Stimulated activated CD8-positive, alpha-beta memory T cell treated with anti-CD3 and anti-CD28 coated beads, Interleukin-15, amount 100 ng/mL, for 4 hours (primary cell): ENCODE measurements at places on chromosomes 3 and 15.

DNA sequence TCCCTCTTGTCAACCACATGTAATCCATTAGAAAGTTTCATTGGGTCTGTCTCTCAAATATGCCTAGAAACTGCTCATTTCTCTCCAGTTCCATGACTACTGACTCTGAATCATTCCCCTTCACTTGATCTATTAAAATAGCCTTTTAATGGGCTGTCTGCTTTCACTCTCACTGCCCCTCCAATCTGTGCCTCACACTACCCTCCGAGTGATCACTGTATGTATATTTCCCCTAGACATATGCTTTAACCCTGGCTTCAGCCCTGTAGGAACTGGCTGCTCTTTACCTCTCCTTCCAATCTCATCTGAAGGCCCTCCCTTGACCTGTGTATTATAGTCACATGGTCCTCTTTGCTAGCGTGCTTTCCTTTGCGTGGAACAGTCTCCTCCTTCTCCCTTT lies 282.8 kb upstream of the ADAMTS9 start:
- DNase-seq: no peak

- DNase-seq: no peak
Measured at GRCh38 chr3:166554023-166554422, 716.8 kb upstream of the BCHE start.

- DNase-seq: no peak
Measured at GRCh38 chr3:186219211-186219638, 110.3 kb upstream of the ETV5 start.

- no peak for DNase-seq
Measured at GRCh38 chr3:197700095-197700494, 36.6 kb downstream of the RUBCN start.

GRCh38 chr15:82072926-82073537 lies 27.2 kb upstream of the MEX3B start:
- no peak for DNase-seq

DNA sequence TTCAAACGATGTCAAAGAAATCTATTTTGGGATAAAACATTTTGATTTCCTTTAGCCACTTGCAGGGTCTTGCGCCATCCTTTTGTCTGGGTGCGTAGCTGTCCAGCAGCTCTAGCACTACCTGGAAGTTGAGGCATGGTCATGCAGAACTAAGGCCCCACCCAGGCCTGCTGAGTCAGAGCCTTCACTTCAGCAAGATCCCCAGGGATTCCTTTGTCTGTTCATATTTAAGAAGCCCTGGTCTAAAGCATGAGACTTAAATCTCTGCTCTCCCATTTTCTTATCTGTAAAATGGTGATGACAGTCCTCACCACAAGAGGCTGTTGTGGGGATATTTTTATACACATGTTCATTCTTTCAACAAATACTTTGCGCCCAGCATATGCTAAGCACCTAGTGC lies 99.0 kb upstream of the CTDSPL start:
- DNase-seq: no peak

- DNase-seq: no peak
Measured at GRCh38 chr3:97010881-97011657, 196.7 kb downstream of the EPHA6 start.

- no peak for DNase-seq
Measured at GRCh38 chr3:129836381-129837064, 57.0 kb downstream of the TMCC1 start.

DNA sequence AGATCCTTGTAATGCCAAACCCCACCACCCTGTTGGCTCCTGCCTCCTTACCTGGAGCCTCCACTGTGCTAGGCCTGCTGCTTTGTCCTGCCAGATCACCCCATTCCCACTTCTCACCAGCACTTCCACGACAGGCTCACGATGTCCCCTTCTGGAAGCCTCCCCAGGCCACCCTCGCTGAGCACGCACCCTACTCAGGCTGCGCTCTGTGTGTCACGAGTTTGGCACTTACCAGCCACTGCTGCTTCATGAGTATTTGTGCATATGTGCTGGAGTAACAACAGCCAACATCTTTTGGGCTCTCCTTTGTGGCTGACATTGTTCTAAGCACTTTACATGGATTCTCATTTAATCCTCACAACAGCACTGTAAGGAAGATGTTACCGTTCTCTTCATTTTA lies 58.1 kb downstream of the PDIA5 start:
- no peak for DNase-seq

DNA sequence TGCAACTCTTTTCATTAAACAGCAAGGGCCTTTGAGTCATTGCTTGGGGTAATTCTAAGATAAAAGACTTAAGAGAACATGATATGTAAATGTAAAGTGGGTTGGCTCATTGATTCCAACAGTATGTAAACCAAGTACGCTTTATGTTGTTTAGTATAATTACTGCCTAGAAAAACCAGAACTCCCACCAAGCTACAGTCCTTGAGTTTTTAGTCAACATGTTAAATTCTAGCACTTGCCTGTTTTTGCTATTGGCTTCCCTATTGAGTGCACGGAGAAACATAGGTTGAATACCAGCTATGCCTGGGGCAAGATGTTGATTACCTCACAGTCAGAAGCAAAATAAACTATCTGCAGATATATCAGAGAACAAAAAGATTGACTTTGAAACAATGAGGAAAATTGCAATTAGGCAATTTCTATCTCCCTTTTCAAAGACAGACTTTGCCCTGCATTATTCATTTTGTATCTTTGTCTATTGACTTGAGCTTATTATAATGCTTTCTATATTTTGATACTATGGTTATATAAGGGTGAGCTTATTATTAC lies 179.3 kb downstream of the ZPLD1 start:
- no peak for DNase-seq

DNA sequence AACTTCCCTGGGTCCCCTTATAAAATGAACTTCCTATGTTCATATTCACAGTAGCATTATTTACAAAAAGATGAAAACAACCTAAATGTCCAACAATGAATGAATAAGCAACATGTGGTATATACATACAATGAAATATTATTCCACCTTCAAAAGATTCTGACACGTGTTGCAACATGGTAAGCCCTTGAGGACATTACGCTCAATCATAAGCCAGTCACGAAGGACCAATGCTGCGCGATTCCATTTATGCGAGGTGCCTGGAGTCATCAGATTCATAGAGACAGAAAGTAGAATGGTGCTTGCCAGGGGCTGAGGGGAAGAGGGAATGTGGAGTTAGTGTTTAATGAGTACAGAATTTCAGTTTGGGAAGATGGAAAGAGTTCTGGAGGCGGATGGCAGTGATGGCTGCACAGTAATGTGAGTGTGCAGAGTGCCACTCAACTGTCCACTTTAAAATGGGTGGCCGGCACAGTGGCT lies 88.8 kb upstream of the ALDH1A3 start:
- no peak for DNase-seq

DNA sequence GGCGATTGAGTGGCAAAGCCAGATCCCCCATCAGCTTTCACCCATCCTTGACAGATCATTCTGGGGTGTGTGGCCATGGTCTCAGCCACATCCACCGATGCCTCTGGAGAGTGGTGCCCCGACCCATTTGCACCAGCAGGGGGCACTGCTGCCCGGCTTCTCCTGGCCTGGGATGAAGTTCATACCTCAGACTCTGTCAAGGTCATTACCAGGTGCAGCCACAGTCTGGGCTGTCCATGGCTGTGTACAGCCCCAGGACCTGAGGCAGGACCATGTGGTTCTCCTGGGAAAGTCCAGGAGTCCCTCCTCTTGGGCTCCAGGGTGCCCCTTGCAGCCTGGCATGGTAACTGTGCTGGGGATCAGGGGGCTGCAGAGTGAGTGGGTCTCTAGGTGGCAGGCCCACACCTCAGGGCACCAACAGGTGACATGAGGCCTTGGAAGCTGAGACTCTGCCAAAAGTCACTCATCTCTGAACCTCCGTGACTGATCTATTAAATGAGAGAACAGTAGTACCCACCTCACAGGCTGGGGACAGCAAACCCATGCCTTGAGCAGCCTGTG lies 67.2 kb downstream of the CACNA2D2 start:
- DNase-seq: peak; percentile 43

- no peak for DNase-seq
Measured at GRCh38 chr3:10371167-10371566, 50.3 kb upstream of the SEC13 start.

DNA sequence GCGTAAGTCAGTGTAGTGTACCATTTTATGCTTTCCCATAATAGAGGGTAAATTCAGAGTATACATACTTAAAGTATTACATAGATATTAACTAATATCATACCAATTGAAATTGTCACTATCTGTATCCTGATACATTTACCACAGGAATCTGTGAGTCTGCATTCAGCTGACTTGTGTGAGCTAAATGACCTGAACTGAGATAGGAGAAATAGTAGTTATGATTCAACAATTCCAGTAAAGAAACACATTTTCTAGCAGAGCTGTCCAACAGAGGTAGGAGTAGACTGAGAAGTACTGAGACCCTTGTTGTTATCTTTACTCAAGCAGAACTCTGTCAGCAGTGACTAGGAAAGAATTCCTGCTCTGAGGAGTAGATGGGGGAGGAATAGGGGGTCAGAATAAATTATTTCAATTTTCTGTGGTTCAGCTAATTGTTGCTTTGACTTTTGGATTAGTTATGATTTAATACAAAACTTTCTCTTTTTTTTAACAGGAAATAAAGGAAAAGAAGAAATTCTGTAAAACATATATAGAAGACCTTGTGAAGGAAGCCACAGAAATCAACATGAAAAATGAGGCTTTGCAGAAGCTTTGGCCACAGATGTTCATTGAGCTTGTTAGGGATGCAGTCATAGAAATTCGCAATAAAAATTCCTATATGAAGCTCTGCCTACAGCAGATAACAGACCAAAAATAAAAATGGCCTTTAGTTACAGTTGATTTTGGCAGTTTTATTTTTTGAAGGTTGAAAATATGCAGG lies 66.2 kb upstream of the THSD4 start:
- no peak for DNase-seq

DNA sequence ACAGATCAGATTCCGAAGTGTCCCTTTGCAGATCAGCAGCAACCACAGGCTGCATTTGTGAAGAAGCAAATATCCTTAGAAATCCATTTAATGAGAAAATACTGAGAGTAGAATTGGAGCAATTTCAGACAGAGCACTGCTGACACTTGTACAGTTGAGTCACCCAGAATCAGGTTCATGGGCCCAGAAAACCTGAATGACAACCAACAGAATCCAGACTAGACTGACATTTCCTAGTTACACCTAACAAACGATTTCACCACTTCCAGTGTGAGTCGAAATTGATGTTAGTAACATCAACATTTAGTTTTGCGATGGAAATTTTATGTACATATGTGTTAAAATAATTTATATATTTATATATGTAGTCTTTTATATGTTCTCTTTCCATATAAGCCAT lies 16.8 kb downstream of the GABRR3 start:
- no peak for DNase-seq

- no peak for DNase-seq
Measured at GRCh38 chr3:169128579-169128978, 534.9 kb downstream of the MECOM start.

GRCh38 chr3:113185194-113185835 lies 26.0 kb upstream of the BOC start:
- no peak for DNase-seq

- no peak for DNase-seq
Measured at GRCh38 chr15:41024885-41025284, 71.6 kb downstream of the CHAC1 start.

DNA sequence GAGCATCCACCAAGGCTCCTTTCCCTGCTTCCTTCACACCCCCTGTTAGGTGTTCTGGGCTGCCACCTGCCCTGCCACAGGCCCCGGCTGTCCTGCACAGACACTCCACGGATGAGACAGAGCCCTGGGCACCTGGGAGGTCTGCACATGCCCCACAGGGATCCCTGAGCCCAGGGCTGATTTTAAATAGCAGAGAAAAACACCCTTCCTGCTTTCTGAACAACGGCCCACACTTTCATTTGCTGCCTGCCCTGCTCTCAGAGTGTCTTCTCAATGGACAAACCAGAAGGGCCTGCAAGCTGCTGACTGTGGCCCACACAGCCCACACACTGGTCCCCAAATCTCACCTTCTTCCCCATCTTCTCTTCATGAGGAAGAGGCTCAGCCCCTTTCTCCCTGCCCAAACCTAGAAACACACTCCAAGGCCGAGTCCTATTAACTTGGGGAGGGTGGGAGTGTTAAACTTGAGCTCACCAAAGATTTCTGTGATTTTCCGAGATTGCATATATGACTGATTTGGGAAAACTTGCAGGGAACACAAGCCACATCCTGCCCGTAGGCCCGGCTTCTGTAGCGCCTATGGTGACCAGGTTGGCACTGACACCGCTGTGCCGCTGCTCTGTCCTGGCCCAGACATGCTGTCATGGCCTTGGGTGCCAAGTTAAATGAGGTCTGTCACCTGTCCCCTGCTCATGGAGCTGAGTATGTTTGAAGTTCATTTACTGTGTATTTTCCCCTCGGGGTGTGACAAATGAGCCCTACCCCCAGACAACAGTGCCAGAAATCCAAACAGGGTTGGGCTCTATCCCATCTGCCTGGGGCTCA lies 47.2 kb upstream of the KLF13 start:
- no peak for DNase-seq

- no peak for DNase-seq
Measured at GRCh38 chr15:59548501-59549226, 62.9 kb upstream of the GCNT3 start.

- no peak for DNase-seq
Measured at GRCh38 chr3:6089780-6090179, 771.1 kb upstream of the GRM7 start.

DNA sequence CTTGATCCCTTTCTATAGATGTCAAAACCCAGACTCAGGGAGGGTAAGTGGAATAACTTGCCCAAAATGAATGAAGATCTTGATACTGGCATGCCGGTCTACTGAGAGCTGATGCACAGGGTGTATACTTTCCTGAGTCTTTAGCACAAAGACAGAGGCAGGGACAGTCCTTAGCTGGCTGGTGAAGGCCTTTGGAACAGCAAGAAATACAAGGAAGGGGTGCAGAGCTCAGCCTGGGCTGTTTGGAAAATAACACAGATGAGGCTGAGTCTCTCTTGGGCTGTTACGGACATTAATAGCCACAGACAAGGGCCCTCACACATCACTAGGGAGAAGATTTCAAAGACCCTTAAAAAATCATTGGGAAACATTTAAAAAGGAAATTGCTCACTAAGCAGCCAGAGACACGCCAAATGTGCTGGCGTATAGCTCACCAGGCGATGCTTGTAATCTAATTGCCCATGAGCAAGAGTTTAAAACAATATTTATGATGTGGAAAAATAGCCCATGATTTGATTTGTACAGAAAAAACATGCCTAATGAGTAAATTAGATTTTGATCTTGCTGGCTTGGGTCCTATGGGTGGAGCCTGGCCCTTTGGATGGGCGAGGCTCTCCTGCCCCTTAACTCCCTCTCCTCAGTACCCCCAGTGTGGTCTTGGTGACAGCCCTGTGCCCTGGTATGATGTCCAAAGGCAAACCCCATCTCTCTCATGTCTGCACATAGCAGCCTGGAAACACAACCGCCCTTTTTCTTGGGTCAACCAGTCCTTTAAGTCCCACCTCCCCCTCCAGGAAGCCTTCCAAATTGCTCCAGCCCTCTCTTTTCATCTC lies 81.8 kb upstream of the MRPS22 start:
- DNase-seq: no peak

GRCh38 chr3:104878395-104878794 lies 488.3 kb upstream of the ALCAM start:
- no peak for DNase-seq

- no peak for DNase-seq
Measured at GRCh38 chr3:81676706-81677456, 84.6 kb downstream of the GBE1 start.
